Ovary (tissue), 10 donors: ENCODE measurements at places on chromosomes 12 and 14.
A peak's percentile ranks its signal among the peaks of the same experiment; 100 is the strongest.

GRCh38 chr12:122966743-122967550 lies 684 bp upstream of the ABCB9 start:
- no peak for DNase-seq

GRCh38 chr14:26703686-26704366 lies 106.0 kb upstream of the NOVA1 start:
- DNase-seq, result no peak

DNA sequence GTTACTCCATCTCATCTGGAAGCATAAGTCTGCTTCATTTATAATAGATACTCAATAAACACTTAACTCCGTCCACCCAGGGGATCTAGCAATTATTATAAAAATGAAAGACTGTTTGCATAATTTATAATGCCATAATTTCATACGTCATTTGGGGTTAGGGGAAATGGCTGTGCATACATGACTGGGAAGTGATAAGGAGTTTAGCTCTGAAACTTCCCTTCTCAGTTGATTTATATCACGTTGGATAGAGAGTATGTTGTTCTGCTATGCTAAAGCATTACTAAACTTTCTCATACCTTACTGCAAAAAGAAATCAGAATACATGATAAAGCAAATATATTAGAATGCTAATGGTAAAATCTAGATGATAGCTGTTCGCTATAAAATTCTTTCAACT lies 90.4 kb upstream of the DYNC1H1 start:
- no peak for DNase-seq

DNA sequence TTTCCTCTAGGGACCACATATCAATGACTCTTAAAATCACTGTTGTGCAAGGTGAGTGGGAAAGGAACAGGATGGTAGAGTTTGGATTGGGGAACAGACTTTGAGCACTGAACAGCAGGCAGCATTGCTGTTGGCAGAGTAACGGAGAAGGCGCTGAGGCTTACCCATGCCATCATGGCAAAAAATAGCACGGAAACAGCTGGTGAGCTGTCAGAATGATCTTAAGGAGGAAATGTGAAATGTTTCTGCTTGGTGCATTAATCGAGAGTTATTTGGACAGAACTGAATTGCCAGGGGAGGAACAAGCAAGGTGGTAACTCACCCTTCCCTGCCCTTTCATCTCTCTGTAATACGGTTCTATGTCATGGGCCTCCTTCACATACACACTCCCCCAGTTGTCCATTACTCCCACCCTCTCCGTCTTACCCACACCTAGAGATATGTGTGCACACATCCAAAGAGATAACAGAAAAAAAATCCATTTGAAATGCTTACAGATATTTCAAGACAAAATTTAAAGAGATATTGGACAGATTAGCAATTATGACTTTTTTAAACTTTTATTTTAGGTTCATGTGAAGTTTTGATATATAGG lies 572.5 kb downstream of the DIO2 start:
- DNase-seq, result no peak

DNA sequence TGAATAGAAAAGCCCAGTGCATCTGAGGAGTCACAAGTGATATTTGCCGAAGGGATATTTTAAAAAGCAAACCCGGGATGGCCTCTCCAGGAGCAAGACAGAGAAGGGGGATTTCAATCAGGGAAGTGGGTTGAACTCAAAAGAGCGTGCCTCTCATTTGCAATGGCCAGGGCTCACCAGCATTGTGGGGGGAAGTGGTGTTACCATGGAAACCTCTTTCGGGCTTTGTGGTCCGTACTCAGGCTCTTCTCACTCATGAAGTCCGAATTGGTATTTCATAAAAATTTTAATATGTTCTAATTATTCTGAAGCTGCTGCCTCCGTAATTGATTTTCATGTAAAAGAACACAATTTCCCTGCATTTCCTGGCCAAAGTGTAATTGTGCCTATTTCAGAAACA lies 79.8 kb downstream of the SLC15A4 start:
- DNase-seq, result no peak

DNA sequence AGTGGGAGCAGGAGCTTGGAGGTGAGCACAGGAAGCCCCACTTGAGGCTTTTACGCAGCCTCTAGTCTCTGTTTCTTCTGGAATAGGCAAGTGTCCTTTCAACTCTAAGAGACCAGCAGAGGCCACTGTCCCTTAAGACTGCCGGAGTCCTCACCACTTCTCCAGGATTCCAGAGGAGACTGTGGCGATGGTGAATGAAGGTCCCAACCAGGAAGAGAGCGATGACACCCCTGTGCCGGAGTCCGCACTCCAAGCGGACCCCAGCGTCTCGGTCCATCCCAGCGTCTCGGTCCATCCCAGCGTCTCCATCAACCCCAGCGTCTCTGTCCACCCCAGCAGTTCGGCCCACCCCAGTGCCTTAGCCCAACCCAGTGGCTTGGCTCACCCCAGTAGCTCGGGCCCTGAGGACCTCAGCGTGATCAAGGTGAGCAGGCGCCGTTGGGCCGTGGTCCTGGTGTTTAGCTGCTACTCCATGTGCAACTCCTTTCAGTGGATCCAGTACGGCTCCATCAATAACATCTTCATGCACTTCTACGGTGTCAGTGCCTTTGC lies 442 bp downstream of the FLVCR2 start:
- DNase-seq, result no peak

DNA sequence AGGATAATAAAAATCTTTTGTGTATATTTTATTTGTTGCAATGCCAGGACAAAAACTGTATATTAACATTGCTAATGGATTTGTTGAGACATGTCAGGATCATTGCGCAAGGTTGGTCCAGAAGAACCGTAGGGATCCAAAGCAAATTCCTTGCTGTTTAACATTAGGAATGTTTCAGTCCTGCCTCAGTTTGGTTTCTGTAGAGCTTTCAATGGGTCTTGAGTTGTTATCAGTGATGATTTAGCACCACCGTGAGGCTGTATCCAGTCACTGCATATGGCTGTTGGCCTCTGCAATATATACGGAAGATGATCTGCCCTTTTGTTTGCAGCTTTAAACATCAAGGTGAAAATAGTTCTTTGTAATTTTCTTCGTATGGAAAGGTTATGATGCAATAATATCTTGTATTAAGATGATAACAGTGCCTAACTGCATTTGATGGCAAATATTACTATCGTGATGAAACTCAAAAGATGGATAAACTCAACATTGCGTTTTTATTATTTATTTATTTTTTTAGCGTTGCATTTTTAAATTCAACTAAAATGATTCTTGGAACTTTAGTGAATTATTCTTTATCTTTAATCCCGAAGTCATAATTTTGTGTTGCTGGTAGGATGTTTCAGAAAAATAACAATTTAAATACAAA lies 231.2 kb downstream of the AKAP6 start:
- DNase-seq, result peak; percentile 40
